ENCODE measurements at places on chromosomes 13 and 19. TPM values are rescaled to one million over a fixed set of nuclear protein-coding genes. Genes with fewer than 3 reads are reported as not detected.

The CEACAM8 gene
- not detected for total RNA-seq

The CHST8 gene
- not detected for total RNA-seq

The ZNF776 gene
- 11.2 TPM for total RNA-seq

The LYPD5 gene
- not detected for total RNA-seq

The APOC1 gene
- 1.4 TPM for total RNA-seq

The RYR1 gene
- total RNA-seq = 0.11 TPM

The EID2 gene
- 16.3 TPM for total RNA-seq

The SGCG gene
- total RNA-seq = 0.75 TPM

The SPATA13 gene
- 8.0 TPM for total RNA-seq

The ZNF256 gene
- total RNA-seq = 3.6 TPM

The MEIOSIN gene
- total RNA-seq = not detected

The FLT3LG gene
- total RNA-seq = 2.5 TPM

The LSM14A gene
- 68.5 TPM for total RNA-seq

The USHBP1 gene
- total RNA-seq = not detected

The RAB20 gene
- 3.2 TPM for total RNA-seq

The LRG1 gene
- total RNA-seq = not detected

The STOML3 gene
- total RNA-seq = not detected

The ARGLU1 gene
- 52.6 TPM for total RNA-seq

The C19orf38 gene
- total RNA-seq = not detected

The IL12RB1 gene
- not detected for total RNA-seq

The PRR12 gene
- total RNA-seq = 2.4 TPM

The ZNF557 gene
- total RNA-seq = 20.2 TPM

The TMIGD2 gene
- total RNA-seq = not detected

The COL4A2 gene
- total RNA-seq = 97.1 TPM

The CCNA1 gene
- 9.4 TPM for total RNA-seq

The ZNF541 gene
- 0.12 TPM for total RNA-seq

The EXOC3L2 gene
- total RNA-seq = not detected

The PABPC3 gene
- total RNA-seq = 0.11 TPM

The PRR36 gene
- total RNA-seq = not detected

The KASH5 gene
- not detected for total RNA-seq

The NAPSA gene
- 0.11 TPM for total RNA-seq

The ECSIT gene
- 42.2 TPM for total RNA-seq

The APC2 gene
- 0.50 TPM for total RNA-seq

The UBE2L5 gene
- total RNA-seq = not detected

The TEX26 gene
- total RNA-seq = not detected

The SLC25A42 gene
- 4.5 TPM for total RNA-seq

The C3 gene
- total RNA-seq = 0.22 TPM

The CGB1 gene
- not detected for total RNA-seq

The HAUS8 gene
- total RNA-seq = 2.7 TPM

The OR7D2 gene
- total RNA-seq = under 0.01 TPM

The NAPA gene
- total RNA-seq = 79.2 TPM

The ZNF585A gene
- total RNA-seq = 8.2 TPM

The LGALS14 gene
- not detected for total RNA-seq

The MIA gene
- total RNA-seq = 0.62 TPM

The PEG3 gene
- total RNA-seq = 3.9 TPM

The GPATCH1 gene
- 7.1 TPM for total RNA-seq

The SYNGR4 gene
- not detected for total RNA-seq

The KLK11 gene
- total RNA-seq = not detected

The PSG2 gene
- total RNA-seq = 0.12 TPM
